ENCODE measurements at places on chromosomes 6 and 20. TPM values are rescaled to one million over a fixed set of nuclear protein-coding genes. Genes with fewer than 3 reads are reported as not detected.

MDN1 gene
- total RNA-seq: 26.4 TPM

SEMG1 gene
- total RNA-seq: not detected

PNISR gene
- total RNA-seq: 61.4 TPM

SLC22A7 gene
- total RNA-seq: not detected

SIRPB2 gene
- total RNA-seq: 0.47 TPM

GPX5 gene
- total RNA-seq: not detected

VSX1 gene
- total RNA-seq: not detected

ETV7 gene
- 0.27 TPM for total RNA-seq

OR12D3 gene
- total RNA-seq: not detected

ZNF337 gene
- total RNA-seq: 12.5 TPM

PAX1 gene
- not detected for total RNA-seq

POU5F1 gene
- total RNA-seq: not detected

HLA-DRA gene
- total RNA-seq: not detected

SEL1L2 gene
- total RNA-seq: not detected

PBOV1 gene
- not detected for total RNA-seq

CDH4 gene
- 3.4 TPM for total RNA-seq

HLA-DQB1 gene
- not detected for total RNA-seq

NRN1 gene
- total RNA-seq: 23.5 TPM

NRSN2 gene
- total RNA-seq: 15.0 TPM

SLC12A5 gene
- total RNA-seq: 0.63 TPM

SLC24A3 gene
- total RNA-seq: 0.19 TPM

AKAP12 gene
- 226 TPM for total RNA-seq

ALDH8A1 gene
- total RNA-seq: 0.38 TPM

MEI4 gene
- total RNA-seq: under 0.01 TPM

DEFB124 gene
- not detected for total RNA-seq

ECT2L gene
- not detected for total RNA-seq

ANGPT4 gene
- total RNA-seq: not detected

NR2E1 gene
- total RNA-seq: not detected

SLC17A1 gene
- total RNA-seq: not detected

KCNB1 gene
- under 0.01 TPM for total RNA-seq

LGSN gene
- not detected for total RNA-seq

TUBE1 gene
- 11.0 TPM for total RNA-seq

HTR1B gene
- 22.2 TPM for total RNA-seq

CCM2L gene
- total RNA-seq: 13.1 TPM

TAAR9 gene
- total RNA-seq: not detected

PHACTR1 gene
- 4.1 TPM for total RNA-seq

TRAPPC3L gene
- 0.09 TPM for total RNA-seq

HLA-DMB gene
- not detected for total RNA-seq

WRNIP1 gene
- total RNA-seq: 50.1 TPM

COL12A1 gene
- total RNA-seq: 9.0 TPM

CFB gene
- total RNA-seq: 4.7 TPM

SLC35F1 gene
- not detected for total RNA-seq

CAGE1 gene
- total RNA-seq: 0.09 TPM

MACROD2 gene
- total RNA-seq: 1.1 TPM

ENTPD6 gene
- 53.3 TPM for total RNA-seq

CLIC5 gene
- not detected for total RNA-seq
